ENCODE measurements at places on chromosomes 4 and X.

DNA sequence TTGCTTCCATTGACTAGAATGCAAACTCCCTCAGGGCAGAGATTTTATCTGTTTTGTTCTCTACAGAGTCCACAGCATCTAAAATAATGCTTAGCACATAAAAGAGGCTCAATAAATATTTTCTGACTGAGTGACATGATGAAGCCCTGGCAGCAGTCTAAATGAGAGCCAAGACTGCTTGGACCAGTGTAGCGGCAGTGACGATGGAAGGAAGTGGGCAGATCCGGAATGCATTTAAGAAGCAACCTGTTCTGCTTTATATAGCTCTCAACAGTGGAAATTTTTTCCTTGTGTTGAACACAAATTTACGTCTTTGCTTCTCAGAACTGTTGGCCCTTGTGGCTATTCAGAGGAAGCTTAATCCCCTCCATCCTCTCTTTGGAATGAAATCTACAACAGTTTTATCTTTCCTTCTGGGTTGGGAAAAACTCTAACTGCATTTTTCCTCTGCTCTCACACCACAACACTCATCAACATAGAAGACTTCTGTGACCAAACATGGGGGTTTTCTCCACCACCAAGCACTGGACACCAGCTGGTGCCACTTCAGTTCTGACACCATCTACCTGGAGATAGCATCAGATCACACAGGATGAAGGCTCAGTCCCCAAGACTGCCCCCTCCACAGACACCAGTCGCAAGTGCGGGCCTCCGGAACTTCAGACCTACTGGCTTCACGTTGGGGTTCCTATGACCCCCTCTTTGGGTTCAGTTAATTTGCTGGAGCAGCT, 7.0 kb upstream of the BEND4 start:
- no peak for ATAC-seq

DNA sequence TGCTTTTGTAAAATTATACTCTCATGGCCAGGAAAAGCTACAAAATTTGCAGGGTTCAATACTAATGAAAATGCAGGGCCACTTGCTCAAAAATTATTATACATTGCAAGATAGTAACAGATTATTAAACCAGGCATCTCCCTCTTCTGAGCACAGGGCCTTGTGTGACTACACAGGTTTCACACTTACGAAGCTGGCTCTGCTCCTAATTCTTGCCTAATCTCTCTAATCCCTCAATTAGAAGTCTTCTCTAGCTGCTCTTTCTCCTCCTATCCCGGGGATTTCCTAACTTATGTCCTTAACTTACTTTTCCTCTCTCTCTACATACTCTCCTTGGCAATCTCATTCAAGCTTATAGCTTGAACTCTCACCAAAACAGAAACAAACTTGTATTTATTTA, 168.3 kb downstream of the AREG start:
- ATAC-seq = no peak

DNA sequence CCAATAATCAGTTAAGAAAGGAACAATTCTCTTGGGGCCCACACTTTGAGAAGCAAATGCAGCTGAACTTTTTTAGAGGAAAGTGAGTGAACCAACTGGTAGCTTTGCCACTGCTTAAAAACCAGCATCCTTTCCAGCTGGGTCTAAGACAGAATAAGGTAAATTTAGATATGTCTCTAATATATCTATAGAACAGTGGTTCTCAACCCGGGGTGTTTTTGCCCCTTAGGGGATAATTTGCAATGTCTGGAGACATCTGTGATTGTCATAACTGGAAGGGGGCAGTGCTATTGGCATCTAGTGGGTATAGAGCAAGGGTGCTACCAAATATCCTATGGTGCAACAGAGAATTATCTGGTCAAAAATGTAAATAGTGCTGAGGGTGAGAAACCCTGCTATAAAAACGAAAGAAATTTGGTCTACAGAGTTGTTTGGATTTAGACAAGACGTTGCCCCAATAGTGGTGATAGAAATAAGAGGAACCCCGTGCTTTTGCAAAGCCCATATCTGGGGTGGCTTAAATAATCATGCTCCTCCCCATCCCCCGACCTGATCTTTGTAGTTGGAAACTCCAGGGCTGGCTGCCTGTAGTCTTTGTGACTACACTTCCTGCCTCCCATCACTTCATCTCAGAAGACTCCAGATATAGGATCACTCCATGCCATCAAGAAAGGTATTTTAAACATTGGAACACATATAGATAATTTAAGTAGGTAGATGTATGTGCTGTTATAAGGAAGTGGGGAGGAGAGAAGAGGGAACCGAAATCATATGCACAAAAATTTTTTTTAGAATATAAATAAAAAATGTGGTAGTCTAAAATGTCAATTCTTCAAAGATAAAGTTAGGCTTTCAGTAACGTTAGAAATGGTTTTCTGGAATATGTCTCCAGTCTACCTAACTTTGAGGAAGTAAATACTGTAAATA, at the start of gene TLR7:
Gene TLR7 (plus strand): TSS at position 622 of the 927 bp plus-strand sequence. CDS start 507 bp downstream, outside the sequence.
- ATAC-seq = no peak

DNA sequence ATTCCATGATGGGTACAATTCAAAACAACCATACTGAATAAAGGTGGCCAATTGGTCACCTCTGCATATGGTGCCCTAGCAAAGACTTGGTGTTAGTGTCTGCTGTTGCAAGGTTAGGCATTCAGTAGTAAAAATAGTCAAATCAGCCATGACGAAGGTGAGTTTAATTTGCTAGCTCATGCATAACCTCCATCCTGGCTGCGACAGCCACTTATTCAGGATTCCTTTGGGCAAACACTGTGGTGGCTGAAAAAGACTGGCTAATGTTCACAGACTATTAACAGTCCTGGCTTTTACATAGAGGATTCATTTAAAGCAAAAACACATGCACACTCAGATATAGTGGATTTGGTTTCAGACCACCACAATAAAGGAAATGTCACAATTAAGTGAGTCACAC, 34.8 kb upstream of the MAP9 start:
- no peak for ATAC-seq

DNA sequence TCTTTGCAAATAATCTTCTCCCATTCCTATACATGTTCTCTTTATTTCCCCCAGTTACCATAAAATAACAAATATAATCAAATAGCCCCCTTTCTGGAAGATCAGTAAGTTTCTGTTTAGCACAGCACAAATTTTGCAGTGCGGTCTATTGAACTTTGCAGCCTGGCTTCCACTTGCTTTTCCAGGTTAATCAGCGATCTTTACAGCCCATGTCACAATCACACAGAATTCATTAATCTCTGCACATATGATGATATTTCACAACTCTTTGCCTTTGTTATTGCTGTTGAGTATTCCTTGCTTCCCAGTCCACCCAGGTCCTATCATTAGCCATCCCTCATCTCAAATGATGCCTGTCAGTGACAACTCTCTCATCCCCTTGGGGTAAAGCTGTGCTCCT, 2358.0 kb downstream of the PCDH7 start:
- no peak for ATAC-seq

DNA sequence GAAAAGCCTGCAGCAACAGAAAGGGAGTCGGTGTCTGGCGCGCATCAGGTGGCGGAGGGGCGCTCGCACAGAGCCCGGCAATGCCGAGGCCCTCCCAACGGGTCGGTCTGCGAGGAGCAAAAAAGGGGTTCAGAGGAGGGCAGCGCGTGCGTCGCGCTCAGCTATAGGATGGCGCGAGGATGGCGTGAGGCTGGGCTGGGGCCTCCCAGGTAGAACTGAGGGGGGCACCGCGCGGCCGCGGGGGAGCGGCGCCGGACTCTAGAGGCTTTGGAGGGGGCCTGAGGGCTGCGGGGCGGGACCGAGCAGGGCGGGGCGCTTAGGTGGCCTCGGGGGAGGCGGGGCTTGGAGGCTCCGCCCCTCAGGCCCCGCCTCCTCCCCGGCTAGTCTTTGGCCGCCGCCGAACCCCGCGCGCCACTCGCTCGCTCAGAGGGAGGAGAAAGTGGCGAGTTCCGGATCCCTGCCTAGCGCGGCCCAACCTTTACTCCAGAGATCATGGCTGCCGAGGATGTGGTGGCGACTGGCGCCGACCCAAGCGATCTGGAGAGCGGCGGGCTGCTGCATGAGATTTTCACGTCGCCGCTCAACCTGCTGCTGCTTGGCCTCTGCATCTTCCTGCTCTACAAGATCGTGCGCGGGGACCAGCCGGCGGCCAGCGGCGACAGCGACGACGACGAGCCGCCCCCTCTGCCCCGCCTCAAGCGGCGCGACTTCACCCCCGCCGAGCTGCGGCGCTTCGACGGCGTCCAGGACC, at the start of gene PGRMC1:
Gene PGRMC1 (plus strand): TSS at position 414 of the 751 bp plus-strand sequence. CDS start 79 bp downstream, at position 493.
- peak; percentile 93 for ATAC-seq

GRCh38 chrX:13719192-13719856, 15.1 kb downstream of the TRAPPC2 start:
- ATAC-seq = no peak

- no peak for ATAC-seq
Measured at GRCh38 chr4:144650311-144651005, 4.5 kb downstream of the HHIP start.

- no peak for ATAC-seq
Measured at GRCh38 chr4:74460833-74461232, 15.9 kb downstream of the AREG start.

- peak; percentile 22 for ATAC-seq
Measured at GRCh38 chrX:48917139-48918001, 1.5 kb downstream of the PIM2 start.

GRCh38 chr4:3767570-3768288, 1.5 kb downstream of the ADRA2C start:
- ATAC-seq = no peak

Data from activated CD4-positive, CD25-positive, alpha-beta regulatory T cell treated with anti-CD3 and anti-CD28 coated beads, Interleukin-2, amount 50 U/mL, for 24 hours (primary cell).